ENCODE measurements at places on chromosomes 2 and 18.

GRCh38 chr2:138381373-138381772 is 120.2 kb upstream of the SPOPL start:
- DNase-seq: no peak

DNA sequence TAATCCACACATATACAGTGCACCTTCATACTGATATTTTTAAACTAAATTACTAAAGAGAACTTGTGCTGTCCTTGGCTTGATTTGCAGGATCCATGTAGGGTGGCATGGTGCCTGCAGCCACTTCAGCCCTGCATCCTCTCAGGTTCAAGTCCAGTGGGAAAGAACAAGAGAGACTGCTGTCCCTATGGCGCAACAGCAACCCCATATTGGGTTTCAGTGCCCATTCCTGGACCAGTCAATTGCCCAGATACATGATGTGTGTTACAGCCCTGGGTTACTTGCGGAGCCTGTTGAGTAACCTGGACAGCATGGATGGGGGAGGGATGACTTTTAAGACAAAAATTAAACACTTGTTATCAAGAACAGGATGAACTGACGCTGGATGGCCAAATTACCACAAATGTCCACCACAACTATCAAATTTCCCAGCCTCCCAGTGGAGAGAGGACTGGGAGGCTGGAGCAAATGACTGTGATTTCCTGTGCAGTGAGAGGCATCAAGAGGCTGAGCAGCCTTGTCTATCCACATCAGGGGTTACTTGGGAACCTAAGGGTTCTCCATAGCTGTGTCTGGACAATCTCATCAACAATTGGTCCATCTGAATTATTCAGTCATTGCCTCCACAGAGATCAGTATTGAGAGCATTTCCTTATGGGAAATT is 162.0 kb downstream of the CAPN13 start:
- no peak for DNase-seq

GRCh38 chr2:216285701-216286100 is 86.6 kb downstream of the MARCHF4 start:
- DNase-seq: no peak

- DNase-seq: no peak
Observed at GRCh38 chr18:21134895-21135294, 23.3 kb upstream of the ROCK1 start.

DNA sequence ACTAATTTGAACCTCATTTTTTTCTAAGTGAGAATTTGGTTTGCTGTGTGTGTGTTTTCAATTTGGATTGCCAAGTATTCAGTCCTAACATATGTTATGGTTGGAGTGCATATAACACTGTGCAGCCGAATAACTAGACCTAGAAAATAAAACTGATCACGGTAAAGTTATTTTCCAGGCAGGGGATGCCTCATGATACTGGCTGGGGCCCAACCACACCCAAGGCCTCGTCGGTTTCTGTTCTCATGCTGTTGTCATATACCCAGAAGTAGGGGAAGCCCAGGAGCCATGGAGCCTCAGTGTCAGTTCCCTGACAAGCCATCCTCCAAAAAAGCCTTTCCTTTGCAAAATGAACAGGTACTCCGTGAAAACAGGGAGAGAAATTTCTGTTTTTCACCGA is 160.2 kb downstream of the GBX2 start:
- no peak for DNase-seq
